Hindlimb muscle (tissue), 1 donor: ENCODE measurements at places on chromosomes 7 and 10. TPM values are rescaled to one million over a fixed set of nuclear protein-coding genes. Genes with fewer than 3 reads are reported as not detected.
A peak's percentile ranks its signal among the peaks of the same experiment; 100 is the strongest.

- peak; percentile 61 for DNase-seq
These were observed 1.1 kb upstream of the KBTBD2 start for GRCh38 chr7:32892521-32893206.

GRCh38 chr7:51369746-51370145 lies 53.1 kb upstream of the COBL start:
- DNase-seq: no peak

DNA sequence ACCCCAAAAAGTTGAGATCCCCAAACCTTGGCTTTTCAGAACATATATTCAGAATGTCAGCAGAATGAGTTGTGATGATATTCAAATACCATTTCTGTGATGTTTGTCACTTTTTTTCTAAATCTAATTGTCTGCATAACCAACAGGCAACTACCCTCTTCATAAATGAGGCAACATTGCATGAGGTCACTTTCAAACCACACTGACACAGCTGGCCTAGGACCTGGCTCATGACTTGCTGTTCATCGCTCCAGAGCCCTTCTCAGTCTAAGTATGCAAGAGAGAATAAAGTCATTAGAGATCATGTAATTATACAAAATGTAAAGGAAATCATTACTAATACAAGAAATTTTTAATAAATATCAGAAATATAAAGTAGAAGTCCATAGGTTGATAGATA lies 681.9 kb downstream of the GRM8 start:
- no peak for DNase-seq

DNA sequence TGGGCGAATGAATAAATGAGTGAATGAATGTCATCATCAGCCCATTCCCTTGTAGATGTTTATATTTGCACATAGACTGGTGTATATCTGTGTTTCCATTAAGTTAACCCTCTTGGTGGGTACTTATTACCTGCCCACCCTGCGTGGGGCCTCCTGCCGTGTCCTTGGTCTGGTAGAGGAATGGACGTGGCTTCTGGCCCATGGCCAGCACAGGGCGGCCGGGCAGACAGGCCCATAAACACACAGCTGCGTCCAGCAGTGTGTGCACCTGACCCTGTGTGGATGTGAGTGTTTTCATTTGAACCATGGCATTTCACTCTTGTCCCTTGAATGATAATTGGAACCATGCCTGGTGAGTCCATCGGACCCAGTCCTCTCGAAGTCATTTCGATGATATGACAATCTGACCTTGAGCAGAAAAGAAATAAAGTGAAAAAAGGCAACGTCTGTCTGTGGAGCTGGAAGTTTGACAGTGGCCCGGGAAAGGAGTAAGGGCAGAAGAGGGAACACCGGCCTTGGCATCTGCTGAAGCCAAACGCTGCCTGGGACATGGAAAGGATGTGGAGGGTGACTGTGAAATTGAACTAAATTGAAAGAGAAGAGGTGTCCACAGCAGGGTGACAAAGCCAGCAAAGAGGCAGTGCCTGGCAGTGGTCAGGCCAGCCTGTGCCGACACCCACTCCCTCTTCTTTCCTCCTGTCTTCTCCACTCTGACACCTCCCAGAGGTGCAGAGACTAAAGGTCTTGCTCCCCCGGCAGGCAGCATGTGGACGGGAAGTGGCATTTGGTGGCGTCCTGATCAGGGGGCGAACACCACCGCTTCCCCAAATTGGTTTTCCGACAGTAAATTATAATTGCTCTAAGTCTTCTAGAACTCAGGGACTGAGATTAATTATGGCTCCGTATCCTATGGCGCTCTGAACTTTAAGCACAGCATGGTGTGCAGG lies 199.0 kb upstream of the ZMIZ1 start:
- DNase-seq: no peak

DNA sequence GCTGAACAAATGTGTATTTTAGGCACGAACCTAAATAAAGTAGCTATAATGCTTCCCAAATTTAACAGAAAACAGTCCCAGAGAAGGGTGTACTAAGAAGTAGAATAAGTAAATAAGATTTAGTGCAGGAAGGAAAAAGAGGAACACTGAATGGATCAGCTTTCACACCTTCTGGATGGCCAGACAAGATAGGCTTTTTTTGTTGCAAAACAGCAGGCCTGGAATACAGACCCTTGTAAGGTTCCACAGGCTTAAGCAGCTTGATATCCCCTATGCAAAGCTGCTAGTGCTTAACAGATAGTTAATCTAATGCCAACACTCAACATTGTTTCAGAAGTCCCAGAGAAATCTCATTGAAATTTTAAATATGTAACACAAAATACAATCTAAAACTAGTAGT lies 328.1 kb upstream of the STEAP1 start:
- DNase-seq: no peak

DNA sequence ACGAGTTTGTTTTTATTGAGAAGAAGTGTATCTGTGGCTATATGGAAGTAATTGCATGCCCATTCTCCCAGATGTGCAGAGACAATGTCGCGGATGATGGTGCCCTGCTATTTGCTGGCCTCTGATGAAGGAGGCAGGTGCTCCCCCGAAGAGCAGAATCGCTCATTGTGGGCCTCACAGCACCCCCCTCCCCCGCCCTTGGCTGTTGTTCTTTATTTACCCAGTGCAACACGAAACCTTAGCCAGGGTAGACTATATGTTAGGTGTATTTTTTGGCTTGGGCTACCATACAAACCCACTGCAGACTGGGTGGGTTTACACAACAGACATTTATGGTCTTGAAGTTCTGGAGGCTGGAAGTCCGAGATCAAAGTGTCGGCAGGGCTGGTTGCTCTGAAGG lies 3.4 kb upstream of the ADCY1 start:
- DNase-seq: no peak

DNA sequence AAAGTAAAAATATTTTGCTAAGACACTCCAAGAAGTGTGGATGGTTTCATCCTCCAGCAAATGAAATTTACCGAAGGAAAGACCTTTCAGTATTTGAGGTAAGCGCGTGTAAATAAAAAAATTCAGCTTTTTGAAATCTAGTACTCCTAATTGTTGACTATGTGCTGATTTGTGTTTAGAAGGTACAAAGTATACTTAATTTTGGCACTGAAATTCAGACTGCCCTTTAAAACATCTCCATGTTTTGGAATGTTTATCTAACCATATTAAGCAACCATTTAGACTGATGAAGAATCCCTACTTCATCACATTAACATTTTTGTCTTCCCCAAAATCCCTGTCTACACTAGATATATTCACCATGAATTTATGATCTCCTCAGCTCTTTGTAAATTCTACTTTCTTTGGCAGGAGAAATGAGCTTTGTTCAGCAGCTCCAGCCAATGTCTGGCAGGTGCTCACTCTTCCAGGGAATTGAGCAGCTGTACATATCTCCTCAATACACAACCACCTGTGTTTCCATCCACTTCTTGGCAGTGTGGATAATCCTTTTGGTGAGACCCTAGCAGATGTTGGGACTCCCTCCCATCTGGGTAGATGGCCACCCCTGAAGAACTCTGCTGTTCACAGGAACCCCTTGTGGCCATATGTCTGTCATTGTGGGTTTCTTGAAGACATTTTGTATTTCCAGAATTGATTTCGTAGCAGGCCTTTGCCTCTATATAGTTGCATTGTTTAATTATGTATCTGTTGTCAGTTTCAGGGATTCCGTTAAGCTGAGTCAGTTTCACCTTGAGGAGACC lies 129.4 kb upstream of the SAMD8 start:
- peak; percentile 68 for DNase-seq

DNA sequence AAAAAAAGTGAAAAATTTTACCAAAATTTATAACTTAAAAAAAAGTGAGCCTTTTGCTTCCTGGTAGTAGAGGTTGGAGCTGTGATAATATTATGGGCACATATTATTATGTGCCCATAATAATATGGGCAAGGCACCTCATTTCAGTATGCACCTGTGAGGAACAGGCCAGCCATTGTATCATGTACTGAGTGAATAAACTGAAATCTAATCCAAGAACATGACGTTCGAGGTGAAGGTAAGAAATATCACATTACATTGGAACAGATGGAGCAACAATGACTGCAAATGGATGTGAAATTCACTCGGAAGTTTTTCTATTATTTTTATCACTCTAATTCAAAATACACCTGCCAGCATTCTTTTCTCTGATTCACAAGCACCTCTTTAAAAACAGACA lies 216.0 kb downstream of the KLF6 start:
- DNase-seq: no peak

DNA sequence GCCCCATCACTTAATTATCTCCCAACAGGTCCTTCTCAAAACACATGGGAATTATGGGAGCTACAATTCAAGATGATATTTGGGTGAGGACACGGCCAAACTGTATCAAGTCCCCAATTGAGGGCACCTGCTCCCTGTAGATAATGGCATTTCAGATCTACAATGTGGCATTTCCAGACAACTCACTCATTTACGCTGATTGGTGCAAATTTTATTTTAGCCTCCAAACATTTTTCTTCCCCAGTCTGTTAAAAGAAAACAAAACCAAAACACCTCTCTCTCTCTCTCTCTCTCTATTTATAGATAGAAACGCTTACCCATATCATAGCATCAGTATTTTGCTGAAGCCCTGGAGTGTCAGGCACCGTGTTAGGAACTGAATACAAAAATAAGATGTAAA lies 148.7 kb upstream of the KLF6 start:
- DNase-seq: no peak

GRCh38 chr7:25823571-25823970 lies 328.4 kb upstream of the NFE2L3 start:
- DNase-seq: no peak

- no peak for DNase-seq
These were observed 42.6 kb downstream of the MAP3K8 start for GRCh38 chr10:30476511-30477155.

DNA sequence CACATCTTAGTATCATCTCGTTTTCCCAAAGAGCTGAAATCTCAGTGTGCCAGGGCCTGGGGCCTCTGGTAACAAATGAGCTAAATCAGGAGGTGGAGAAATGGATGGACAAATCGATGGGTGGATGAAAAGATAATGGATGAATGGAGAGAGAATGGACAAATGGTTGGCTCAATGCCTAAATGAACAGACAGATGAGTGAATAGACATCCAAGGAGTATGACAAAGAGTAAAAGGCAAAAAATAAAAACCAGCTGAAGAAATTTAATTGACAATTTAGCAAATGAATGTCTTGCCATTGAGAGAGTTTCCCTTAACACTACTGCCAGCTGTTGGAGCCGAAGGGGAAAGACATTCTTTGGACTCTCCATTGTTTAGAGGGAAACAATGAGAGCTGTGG lies 8.0 kb downstream of the SYCE1 start:
- DNase-seq: no peak

DNA sequence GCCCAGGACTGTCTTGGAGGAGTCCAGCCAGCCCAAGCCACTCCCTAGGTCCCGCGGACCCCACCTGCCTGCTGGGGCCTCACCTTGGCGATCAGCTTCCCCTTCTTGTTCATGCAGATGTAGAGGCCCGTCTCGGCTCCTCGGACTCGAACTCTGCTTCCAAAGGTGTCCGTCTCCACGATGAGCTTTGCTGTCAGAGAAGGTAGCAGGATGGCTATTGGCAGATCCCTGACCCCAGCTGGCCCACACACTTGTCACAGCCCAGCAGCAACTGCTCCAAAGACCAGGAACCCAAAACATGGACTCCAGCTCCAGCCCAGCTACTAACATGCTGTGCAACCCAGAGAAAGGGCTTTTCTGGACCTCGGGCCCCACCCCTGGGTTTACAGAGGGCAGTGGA lies 4.5 kb downstream of the FGF8 start:
- no peak for DNase-seq

GRCh38 chr10:96681524-96681923 lies 38.8 kb downstream of the PIK3AP1 start:
- no peak for DNase-seq

GRCh38 chr7:113521468-113521867 lies 397.3 kb downstream of the PPP1R3A start:
- DNase-seq: no peak

DNA sequence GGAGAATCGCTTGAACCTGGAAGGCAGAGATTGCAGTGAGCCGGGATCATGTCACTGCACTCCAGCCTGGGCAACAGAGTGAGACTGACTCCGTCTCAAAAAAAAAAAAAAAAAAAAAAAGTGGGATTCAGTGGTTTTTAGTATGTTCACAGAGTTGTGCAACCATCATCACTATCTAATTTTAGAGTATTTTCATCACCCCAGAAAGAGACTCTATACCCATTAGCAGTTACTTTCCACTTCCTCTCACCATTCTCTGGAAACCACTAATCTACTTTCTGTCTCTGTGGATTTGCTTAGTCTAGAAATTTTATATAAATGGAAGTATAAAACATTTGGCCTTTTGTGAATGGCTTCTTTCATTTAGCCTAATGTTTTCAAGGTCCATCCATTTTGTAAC lies 113.4 kb downstream of the ST7 start:
- no peak for DNase-seq

DNA sequence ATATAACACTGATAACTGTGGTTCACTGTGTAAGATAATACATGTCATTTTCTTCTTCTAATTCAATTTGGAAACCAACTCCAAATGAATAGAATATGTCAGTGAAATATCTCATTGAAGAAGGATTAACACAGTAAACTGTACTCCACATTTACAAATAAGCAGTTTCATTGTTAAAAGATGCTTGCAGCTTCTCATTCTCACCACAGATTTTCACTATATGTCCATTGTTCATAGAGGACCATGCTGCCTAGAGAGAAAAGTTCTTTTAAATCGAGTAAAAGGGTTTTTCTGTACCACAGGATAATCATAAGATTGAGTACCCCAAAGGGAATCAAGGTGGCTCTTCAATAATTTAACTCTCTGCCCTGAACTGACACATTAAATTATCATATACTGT lies 165.5 kb downstream of the LRRN3 start:
- DNase-seq: no peak

- no peak for DNase-seq
These were observed 232.3 kb downstream of the ADAM12 start for GRCh38 chr10:126156012-126156411.

DNA sequence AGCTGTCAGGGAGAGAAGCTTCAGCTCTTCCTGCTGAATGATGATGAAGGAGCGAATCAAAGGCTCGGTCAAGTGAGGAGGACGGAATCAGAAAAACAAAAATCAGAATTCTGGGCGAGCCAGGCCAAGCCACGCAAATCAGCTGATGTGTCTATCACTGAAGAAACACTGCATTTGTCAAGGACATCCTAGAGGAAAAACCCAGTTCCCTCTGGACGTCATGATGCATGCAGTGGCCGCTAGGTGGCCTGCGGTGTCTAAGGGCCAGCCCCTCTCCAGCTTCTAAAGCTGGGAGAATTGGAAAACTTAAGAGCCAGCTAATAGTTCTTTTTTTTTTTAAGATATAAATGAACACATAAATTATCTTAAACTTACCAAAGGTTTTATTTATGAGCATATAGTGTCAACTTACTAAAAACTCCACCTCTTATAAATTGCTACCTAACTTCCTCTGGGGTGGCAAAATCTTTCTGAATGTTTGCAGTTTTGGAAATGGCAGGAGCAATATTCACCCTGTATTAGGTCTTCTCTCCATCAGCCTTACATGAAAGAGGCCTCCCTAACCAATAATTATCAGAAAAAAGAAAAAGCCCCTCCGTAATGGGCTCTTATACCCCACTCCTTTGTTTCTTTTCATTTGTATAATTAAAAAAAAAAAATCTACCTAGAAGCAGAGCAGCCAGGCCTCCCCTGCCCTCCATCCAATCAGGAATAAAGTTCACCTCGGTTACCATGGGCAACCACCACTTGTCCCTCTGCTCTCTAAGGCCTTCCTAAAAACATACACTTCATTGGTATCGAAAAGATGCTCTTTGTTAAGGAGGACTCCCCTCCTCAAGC lies 186.8 kb downstream of the USP6NL start:
- DNase-seq: peak; percentile 34

- DNase-seq: peak; percentile 55
These were observed 7.8 kb upstream of the TRIM56 start for GRCh38 chr7:101077303-101078086.

The CPA5 gene
- polyA plus RNA-seq: 1.0 TPM

The HDAC9 gene
- polyA plus RNA-seq: 18.6 TPM

The CYP3A7 gene
- polyA plus RNA-seq: not detected

The MRLN gene
- 172 TPM for polyA plus RNA-seq
